NCI-H2029 treated with DMSO at 0.1 percent for 48 hours (cell line): ENCODE measurements at places on chromosomes 3 and 15.

DNA sequence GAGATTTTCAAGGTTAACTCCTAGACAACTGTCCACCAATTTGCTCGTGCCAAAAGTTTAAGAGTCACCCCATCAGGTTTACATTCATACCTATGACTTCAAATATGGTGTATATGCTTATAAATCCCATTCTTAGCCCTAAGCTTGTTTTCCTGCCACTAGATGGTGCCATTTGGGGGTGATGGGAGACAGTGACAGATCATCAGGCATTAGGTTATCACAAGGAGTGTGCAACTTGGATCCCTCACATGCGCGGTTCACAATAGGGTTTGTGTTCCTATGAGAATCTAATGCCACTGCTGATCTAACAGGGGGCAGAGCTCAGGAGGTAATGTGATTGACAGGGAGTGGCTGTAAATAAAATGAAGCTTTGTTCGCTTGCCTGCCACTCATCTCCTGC is 182.7 kb downstream of the CNTN6 start:
- DNase-seq, result no peak

- DNase-seq, result no peak
Measured at GRCh38 chr3:33057320-33058298, 39.3 kb downstream of the GLB1 start.

- no peak for DNase-seq
Measured at GRCh38 chr15:88814393-88814792, 11.2 kb downstream of the ACAN start.

- no peak for DNase-seq
Measured at GRCh38 chr3:179068779-179069530, 2.7 kb downstream of the ZMAT3 start.

DNA sequence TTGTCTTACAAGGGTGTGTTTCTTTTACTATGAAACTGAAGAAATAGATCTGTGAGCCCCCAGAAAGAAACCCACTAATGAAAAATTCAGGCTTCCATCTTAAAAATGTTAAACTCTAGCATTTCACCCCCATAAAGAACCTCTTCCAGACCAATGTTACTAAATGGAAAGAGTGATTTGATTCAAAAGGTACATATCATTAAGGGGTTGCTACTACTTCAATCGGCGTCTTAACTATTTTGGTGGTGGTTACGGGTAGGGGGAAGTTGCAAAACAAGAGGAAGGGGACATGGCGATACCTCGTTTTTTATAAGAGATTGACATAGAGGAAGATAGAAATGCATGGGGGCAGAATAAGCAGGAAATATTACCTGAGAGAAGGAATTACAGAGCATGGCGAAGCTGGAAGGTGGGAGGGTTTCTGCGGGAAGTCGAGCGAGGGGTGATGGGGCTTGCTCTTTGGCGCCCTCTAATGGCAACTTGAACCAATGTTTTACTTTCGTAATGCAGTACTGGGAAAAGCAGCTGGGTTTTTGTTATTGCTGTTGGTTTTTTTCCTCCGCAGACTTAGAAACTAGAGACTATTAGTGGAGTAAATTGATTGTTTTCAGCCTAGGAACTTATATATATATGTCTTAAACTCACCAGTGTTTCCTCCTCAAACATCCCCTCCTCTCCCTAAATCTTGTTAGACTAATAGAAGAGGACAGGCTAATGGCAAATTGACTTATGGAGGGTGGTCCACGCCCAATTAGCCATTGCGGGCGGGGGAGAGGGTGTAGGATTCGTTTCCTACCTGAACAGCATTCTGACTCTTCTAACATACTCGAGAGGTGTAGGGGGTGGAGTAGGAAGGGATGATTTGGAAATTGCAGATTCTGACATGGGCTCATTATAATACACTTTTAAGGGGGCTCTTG is 11.3 kb upstream of the SOX2 start:
- peak; percentile 92 for DNase-seq

DNA sequence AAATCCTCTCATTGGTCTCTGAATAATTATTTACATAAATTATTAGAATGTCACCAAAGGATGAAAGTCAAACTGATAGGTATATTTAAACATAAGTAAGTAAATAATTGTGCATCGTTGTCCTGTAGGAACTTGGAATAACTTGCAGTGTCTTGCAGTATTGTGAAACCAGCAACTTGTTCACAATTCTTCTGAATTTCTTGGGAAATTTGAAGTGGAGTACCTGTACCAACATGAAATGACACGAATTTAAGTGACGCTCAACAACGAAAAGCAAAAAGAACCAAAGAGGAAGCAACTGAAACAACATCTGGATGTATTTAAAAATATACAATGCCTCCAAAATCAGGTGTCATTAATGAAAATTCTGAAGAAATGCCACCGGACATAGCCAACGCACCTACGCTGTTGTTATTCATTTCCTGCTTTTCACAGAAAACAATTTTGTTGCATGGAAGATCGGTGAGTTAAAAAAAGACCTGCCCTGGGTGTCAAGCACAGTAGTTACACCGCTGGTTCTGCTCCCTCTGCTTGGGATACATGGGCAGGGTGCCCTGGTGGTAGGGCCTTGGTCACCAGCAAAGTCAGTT is 112.5 kb downstream of the RPLP1 start:
- no peak for DNase-seq

DNA sequence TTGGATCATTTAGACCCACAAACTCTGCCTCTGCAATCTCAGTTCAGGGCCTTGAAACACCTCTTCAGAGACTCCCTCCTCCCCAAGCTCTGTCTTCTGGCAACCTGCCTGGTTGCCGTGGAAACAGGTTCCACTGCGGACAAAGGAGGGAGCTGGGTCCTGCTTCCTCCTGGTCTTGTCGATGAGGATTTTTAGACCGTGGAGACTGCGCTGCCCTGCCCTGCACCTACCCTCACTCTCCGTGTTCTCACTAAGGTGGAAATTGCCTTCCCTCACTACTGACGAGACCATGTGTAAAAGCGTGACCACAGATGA is at the start of gene RTP1:
Gene RTP1, plus strand, starts transcription at position 152 of the 315 bp plus-strand sequence. Its CDS starts 30 bp downstream, at position 182.
- no peak for DNase-seq

DNA sequence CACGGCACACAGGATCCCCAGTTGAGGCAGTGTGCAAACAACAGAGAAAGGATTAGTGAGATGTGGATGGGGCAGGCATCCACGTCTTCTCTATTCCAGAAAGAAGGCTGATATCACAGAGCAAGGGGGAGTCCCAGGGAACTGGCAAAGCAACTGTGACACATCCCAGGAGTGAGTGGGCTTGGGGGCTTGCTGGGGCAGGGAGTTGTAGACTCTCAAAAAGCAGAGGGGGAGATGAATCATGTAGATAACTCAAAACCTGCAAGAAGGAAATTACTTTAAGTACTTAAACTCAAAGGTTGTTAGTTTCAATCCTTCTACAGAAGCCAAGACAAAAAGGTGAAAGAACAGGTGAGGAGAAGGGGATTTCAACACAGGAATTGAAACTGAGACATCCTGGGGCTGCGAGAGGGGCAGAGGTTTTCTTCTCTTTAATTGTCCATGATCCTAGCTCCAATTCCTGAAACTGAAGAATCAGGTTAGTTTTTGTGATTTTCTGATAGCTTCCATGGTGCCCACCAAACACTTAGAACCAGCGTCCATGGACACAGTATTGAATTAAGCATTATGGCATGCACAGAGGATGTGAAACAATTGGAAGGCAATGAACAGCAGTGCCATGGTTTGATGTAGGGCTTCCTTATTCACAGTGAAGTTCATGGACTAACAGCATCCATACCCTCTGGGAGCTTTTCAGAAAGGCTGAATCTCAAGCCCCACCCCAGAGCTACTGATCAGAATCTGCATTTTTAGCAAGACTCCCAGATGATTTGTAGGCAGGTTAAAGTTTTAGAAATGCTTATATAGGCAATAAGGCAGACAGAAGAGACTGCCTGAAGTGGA is 52.0 kb downstream of the CCR3 start:
- no peak for DNase-seq
